GM12891 (cell line): ENCODE measurements at places on chromosomes 1 and 21.

GRCh38 chr1:162950187-162950586 lies 89.2 kb upstream of the CCDC190 start:
- DNase-seq = no peak

GRCh38 chr1:153679337-153680119 lies 1.0 kb downstream of the NPR1 start:
- no peak for DNase-seq

- DNase-seq = no peak
Observed at GRCh38 chr1:160911441-160911840, 26.5 kb upstream of the ITLN1 start.

DNA sequence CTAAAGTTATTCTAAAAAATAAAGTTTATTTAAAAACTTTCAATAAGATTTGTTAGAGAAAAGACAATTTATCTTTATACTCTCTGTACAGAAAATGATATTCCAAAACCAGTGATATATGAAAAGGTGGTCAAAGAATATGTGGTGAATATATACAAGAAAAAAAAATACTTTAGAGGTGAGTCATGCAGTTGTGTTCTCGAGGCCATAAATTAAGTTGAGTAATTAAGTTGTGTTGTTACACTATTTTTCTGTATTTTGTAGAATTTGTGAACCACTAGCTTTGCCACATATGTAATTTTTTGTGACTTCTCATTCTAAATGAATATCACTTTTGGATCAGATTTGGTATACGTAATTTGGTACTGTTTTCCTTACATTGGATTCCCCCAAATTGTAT lies 23.6 kb upstream of the DUSP10 start:
- no peak for DNase-seq

GRCh38 chr1:178488393-178488792 lies 8.4 kb downstream of the CLEC20A start:
- DNase-seq = no peak

DNA sequence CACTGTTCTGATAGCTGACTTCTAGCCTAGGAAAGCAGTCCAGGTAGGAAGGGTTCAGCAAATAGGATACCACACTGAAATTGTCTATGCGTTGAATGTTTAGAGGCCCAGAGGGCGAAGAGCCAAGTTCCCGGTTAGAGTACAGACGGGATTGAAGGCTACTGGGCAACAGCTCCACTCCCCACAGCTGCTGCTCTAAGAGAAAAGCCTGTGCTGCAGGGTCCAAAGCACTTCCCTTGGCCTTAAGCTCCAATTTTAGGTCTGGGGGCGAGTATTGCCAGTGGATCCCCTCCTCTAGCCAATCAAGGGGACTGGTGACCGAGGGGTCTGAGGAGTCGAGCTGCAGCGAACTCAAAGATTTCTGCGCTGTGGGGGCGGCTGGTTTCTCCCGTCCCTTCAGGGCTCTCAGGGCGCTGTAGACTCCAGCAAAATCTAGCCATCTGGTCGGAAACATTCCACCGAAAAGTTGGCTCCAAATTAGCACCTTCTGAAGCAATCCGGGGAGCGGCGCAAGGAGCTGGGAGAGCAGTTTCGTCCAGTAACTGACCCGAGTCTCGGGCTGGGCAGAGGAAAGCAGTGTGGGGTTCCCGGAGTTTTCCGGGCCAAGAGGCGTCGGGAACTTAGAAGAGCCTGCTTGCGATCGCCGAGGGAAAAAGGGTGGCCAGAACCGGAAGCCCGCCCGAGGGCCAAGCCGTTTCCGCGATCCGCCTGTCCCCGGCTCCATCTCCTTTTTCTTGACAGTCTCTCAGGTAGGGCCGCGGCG lies 748 bp downstream of the PPP1R15B start:
- peak; percentile 30 for DNase-seq

GRCh38 chr1:217469983-217470382 lies 160.9 kb downstream of the GPATCH2 start:
- no peak for DNase-seq

- no peak for DNase-seq
Observed at GRCh38 chr1:223147873-223148272, 4.8 kb upstream of the TLR5 start.

DNA sequence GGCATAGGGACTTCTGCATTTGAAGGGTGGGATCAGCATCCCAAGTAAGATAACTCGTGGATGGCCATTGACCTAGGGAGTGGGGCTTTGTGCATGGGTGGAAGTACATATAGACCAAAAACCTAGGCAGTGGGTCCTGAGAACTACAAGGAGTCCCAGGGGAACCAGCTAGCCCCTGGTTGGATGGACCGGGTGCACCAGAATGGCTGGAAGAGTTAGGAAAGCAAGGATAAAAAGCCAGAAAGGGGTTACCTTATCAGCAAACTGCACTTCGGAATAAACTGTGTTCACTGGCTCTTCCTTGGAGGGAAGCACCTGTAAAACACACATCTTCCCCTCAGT lies 26.6 kb upstream of the SLAMF6 start:
- DNase-seq = no peak

- no peak for DNase-seq
Observed at GRCh38 chr1:52195161-52195560, 53.3 kb downstream of the ZFYVE9 start.

DNA sequence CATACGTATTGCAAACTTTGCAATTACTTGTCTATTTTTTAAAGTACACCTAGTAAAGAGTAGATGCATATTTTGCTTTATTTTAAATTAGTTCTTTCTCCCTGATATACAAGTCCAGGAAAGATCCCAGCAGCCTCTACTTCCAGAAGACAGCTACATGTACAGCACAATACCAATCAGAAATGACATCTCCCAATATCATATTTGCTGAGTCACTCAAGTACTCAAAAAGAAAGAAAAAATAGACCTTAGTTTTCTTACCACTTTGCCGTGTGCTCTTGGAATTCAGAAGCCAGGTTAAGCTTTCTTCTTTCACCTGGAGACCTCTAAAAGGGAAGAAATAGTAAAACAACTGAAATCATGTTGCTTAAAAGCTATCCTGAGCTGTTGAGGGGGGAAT lies 412.6 kb upstream of the RUNX1 start:
- DNase-seq = no peak

DNA sequence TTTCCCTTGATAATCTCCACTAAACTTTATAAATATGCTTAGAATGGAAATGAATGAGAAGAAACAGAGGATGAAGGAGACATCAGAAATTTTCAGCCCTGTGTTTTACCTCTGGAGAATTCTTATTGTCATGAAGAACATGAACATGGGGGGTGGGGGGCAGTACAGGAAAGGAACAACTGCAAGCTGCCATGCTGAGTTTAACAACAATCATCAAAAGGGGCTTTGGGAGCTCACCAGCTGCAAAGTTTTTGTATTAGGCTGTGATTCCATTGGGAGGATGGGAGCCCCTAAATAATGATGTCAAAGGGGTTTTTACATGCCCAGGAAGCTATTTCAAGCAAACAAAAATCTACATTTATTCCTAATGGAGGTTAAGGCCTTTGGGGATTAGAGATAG lies 103.3 kb downstream of the AKT3 start:
- DNase-seq = no peak

DNA sequence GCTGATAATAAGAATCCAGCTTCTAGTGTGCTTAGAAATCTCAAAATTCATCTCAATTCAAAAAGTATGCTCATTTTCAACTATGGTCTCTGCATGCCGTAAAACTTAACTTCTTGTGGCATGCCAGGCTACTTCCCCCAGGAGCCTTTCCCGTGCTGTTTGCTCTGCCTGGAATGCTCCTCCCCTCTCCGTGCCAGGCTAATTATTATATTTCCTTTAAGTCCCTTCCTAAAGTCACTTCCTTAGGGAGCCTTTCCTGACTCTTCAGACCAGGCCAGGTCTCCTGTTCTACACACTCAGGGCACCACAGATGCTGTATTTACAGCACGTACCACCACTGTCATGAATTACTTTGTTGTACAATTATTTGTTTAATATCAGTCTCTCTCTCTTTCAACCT lies 67.1 kb upstream of the PPP2R5A start:
- DNase-seq = no peak

DNA sequence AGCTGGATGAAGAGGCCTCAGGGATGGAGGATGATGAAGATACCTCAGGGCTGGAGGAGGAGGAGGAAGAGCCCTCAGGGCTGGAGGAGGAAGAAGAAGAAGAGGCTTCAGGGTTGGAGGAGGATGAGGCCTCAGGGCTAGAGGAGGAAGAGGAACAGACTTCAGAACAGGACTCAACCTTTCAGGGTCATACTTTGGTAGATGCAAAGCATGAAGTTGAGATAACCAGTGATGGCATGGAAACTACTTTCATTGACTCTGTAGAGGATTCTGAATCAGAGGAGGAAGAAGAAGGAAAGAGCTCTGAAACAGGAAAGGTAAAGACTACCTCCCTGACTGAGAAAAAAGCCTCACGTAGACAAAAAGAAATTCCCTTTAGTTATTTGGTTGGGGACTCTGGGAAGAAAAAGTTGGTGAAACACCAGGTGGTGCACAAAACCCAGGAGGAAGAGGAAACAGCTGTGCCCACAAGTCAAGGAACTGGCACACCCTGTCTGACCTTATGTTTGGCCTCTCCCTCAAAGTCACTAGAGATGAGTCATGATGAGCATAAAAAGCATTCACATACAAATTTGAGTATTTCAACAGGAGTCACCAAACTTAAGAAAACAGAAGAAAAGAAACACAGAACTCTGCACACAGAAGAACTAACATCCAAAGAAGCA lies 15.4 kb downstream of the L1TD1 start:
- no peak for DNase-seq

DNA sequence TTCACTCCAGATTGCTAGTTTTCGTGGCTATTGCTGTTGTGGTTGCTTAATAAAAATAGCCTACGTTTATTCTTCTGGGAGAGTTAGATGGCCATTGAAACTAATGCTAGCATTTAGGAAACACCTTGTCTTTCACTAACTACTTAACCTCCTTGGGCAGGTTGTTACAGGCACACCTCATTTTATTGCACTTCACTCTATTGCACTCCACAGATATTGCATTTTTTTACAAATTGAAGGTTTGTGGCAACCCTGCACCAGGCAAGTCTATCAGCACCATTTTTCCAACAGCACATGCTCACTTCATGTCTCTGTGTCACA lies 11.3 kb upstream of the MARK1 start:
- DNase-seq = no peak

GRCh38 chr1:180805316-180805715 lies 107.4 kb upstream of the KIAA1614 start:
- peak; percentile 2 for DNase-seq

DNA sequence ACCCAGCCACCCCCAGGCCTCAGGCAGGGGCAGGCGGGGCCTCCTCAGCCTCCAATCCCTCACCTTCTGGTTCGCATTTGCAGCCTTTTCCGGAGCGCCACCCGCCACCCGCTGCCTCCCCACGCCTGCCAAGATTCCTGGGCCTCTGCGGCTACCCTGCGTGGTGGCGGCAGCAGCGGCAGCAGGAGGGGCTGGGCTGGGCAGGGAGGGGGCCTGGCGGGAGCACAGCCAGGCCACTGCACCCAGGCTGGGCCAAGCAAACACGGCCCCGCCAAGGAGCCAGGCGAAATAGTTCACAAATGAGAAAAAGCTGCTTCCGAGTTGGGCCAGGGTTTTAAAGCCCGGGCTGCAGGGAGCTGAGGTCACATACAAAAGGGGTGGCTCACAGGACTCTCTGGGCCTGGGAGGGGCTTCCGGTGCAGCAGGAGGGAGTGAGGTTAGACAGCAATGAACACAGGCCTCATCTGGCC lies 9.8 kb downstream of the COL8A2 start:
- no peak for DNase-seq

DNA sequence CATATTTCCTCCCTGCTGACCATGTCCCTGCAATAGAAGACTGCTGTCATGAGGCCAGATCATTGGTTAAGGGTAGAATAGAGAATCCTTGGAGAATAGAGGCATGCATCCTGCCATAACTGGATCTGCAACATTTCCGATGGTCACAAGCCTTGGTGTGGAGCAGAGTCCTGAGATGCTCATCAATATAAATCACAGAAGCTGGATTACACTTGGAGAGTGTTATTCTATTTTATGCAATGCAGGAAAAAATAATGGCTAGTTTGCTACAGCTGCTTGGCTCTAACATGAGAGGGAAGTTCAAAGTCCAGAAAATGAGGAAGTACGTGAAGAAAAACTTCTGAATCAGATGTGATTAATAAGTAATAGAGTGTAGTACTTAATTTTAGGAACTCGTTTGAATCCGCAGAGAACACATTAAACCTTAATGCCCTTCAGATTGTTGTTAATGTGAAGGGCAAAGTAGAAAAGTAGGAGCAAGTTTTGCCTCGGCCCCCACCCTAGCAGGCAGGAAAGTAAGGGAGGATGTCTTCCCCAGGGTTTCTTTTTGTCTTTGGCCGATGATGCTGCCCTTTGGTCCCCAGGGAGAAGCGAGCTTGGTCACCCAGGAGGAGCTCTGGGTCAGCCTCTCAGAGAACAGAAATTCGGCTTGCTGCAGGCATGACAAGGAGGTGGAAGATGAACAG lies 59.5 kb downstream of the KCNK1 start:
- no peak for DNase-seq

DNA sequence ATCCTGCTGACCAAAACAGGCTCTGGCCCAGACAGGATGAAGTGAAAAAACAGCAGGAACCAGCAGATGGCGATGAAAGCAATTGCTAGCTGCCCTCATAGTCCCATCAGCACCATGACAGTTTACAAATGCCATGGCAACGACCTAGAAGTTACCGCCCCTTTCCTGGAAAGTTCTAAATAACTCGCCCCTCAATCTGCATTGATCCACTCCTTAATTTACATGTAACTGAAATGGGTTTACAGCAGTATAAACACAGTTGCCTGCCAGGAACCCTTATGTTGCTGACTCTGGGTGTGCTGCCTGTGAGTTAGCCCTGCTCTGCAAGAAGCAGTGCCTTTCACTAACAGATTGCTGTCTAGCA lies 65.5 kb upstream of the CR1L start:
- DNase-seq = peak; percentile 5

DNA sequence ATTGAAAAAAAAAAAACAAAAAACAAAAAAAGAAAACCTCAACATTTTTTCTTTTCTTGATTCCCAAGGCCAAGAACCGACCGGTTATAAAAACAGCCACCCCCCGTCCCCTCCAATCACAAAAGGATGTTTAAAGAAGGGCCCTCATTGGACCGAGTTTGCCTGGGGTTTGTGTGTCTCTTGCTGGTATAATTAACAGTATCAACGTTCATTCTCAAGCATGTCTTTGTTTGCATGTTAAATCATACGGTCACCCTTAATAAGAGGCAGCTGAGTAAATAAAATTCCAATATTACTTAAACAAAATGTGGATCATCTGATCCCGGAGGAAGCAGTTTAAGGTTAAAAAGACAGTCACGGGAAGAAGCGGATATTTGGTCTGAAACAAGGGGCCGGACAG lies 201.1 kb downstream of the PRDM2 start:
- DNase-seq = no peak

GRCh38 chr1:211639475-211640300 lies 35.7 kb downstream of the NEK2 start:
- no peak for DNase-seq

DNA sequence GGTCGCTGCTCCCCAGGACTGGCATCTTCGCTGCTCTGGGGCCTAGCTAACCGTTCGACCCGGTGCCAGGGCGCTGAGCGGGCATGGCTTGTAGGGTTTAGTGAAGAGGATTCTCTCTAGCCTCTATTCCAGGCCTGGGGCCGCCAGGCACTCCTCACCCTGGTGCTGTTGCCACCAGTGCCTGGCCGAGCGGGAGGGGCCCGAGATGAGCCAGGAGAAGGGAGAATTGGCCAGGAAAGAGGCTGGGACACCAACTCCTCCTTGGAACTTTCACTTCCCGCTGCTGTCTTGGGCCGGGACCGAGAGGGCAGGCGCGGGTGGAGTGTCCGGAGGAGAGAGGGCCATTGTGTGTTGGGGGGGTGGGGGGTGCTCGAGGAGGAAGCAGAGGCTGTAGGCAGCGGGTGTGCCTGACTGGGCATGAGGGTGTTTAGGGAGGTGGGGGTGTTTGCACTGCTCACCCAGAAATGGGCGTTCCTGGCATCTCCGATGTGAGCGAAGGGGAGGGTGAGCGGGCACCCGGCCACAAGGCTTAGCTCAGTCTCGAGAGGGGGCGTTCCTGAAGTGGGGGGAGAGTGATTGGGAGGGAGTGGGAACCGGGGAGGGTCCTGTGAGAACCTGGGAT lies 772 bp downstream of the ADAM15 start:
- DNase-seq = no peak
